ENCODE measurements at places on chromosomes 5 and 9.
A peak's percentile ranks its signal among the peaks of the same experiment; 100 is the strongest.

DNA sequence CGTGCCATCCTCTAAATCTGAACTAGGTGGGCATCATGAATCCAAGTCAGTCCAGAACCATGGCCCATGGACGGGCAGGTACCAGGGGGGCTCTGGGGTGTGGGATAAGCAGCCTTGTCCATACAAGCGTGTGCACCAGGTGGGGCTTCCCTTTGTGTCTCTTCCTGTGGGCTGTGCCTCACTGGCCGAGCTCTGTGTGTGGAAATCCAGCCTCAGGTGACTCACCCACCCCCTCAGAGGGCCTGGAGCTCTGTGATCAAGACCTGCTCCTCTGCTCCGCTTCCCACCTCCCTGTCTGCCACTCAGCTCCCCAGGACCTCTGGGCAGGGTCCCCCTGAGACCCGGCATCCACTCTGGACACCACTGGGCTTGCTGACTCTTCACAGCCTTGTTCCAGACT lies 33.0 kb downstream of the GADD45G start:
- no peak for DNase-seq

DNA sequence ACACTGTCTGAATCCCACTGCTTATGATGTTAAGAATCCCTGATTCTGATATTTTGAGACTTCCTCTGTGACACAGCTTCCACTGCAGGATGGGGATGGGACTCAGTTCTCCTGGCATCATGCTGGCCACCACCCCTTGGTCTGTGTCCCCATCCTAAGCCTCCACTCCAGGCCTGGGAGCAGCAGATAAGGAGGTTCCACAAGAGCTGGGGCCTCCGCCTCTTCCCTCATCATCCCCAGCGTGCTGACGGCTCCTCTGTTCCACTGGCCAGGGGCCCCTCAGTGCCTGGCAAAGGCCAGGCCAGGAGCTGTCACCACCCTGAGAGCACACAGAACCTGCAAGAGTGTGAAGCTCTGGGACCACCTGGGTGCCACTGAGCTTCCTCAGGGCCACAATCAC lies 40.6 kb downstream of the CAMK2A start:
- no peak for DNase-seq

GRCh38 chr9:74293479-74293878 lies 203.7 kb upstream of the RORB start:
- no peak for DNase-seq

- no peak for DNase-seq
Measured at GRCh38 chr9:17905781-17906175, 326.9 kb downstream of the SH3GL2 start.

DNA sequence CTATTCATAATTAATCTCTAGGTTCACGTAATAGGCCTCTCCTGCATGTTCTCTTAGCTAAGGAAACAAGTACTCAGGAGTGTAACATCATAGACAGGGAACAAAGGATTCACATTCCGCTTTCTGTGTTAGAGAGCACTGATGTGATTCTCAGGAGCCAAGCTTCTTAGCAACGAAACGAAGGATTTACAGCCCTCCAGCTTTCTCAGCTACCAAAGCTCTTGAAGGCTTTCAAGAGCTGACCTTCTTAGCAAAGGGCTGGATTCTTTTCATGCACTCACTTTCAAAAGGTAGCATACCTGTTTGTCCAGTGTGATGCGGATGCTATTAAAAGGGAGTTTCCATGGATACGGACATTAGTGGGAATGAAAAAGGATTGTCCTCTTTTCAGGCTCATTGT lies 107.4 kb downstream of the TUSC1 start:
- DNase-seq, result no peak

- DNase-seq, result no peak
Measured at GRCh38 chr5:133396187-133396741, 216.1 kb downstream of the FSTL4 start.

DNA sequence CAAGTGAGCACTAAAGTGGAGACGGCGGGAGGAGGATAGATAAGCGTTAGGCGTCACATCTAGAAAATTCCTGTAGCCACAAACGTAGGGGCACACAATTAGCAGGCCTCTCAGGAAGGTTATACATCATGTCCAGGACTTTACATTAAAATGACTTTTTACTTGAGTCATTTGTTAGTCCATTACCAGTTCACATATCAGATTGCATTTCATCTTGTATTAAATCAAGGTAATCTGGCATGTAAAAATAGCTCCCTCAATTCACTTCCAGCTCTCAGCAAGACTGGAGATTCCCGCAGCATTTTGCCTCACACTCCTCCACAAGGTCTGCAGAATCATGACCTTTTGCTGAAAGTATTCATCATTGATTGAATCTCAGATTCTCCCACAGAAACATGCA lies 118.8 kb downstream of the PRDM6 start:
- DNase-seq, result no peak

DNA sequence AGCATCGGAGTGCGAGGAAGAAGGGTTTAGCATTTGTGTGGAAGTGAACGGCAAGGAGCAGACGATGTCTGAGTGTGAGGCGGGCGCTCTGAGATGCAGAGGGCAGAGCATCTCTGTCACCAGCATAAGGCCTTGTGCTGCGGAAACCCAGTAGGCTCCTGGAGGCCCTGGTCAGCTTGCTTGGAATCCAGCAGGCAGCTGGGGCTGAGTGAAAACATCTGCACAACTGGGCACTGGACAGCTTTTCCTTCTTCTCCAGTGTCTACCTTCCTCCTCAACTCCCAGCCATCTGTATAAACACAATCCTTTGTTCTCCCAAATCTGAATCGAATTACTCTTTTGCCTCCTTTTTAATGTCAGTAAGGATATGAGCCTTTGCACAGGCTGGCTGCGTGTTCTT lies 72.1 kb downstream of the C7 start:
- no peak for DNase-seq

- peak; percentile 26 for DNase-seq
Measured at GRCh38 chr9:78115073-78115472, 83.5 kb upstream of the GNAQ start.

DNA sequence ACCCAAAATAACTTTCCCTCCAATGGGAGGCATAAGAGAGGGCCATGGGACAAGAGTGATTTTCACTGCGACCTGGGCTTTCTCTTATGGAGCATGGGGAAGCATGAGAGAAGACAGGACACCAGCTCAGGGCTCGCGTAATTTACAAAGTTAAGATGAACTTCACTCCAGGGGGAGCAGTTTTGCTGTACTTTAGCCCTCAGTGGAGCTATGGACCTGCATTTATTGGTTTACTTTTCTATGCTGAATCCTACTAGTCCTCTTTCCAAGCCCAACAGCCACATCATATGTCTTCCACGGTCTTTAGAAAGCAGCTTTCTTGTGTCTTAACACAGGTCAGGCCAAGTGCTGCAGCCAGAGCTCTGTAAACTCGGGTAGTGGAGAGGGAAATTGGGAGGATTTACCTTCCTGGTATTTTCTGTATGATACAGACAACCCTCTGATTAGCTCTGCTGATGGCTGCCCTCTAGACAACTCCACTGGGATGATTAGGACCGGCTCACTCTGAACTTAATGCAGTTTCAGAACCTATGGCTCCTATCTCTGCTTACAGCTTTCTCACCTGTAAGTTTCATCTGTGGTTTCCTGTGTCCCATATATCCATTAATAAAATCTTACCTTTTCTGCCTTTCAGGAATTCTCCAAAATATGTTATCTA lies 581.0 kb upstream of the RORB start:
- no peak for DNase-seq

DNA sequence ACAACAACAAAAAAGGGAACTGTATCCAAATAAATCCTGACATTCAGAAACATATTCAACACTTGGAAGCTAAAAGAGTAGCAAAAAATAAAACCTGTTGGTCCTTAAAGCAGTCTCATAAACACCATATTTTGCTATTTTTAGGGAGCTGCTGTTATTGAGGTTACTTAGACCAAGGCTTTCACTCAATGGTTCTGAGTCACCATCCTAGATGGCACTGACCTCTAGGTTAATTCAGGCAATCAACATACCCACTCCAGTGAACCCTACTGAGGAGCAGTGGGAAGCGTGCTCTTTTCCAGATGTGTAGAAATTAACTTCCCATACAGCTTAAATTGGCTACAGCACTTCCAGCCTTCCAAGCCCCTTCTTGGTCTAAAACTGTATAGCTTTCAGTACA lies 5.2 kb downstream of the GNAQ start:
- DNase-seq, result no peak

GRCh38 chr5:56060276-56061110 lies 65.7 kb upstream of the IL6ST start:
- no peak for DNase-seq

DNA sequence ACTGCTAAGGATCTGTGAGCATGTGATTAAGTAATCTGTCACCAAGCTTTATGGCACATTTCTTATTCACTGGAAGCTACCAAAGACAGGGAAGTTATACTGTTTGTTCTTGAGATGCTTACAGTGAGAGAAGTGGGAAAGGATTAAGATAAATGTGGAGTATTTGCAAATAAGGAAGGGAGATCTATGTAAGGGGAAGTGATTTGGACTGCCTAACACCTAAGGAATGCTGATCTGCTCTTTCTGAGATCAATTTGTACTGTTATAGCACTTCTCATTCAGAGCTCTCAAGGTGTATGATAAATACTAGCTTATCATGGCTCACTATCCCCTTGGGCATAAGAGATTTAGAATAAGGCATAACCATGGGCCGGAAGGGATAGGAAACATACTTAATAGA lies 80.0 kb upstream of the NTRK2 start:
- DNase-seq, result no peak

GRCh38 chr9:79681576-79681975 lies 109.8 kb downstream of the TLE4 start:
- DNase-seq, result no peak

DNA sequence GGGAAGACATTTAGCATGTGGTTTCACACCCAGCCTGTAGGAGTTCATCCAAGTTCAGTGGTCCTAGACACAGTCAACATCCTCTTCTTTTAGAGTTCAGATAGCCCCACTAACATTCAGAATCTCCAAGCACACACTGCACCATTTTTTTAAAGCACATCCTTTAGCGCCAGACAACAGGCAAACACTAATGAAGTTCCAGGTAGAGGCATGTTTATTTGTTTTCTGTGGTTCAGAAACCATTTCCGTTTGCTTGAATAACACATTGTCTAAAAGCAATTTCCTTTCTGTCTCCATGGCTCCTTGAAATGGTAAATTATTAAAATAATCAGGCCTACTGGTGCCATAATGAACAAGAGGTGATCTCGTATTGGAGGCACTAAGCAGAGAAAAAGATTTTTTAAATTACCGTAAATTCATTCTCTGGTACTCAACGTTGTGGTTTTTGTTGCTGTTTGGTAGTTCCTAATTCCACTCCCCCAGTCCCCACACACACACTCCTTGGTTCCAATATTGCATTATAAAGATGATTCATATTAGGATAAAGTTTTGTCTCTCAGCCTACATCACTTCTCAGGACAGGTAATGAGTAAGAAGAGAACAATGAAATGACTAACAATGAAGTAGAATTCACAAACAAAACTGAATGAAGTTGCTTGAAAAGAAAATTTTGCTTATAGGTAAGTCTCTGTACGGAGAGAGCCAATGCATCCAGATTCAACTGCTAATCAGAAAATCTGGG lies 153.1 kb downstream of the PCSK1 start:
- DNase-seq, result peak; percentile 49

GRCh38 chr5:36681711-36682110 lies 75.3 kb downstream of the SLC1A3 start:
- no peak for DNase-seq

DNA sequence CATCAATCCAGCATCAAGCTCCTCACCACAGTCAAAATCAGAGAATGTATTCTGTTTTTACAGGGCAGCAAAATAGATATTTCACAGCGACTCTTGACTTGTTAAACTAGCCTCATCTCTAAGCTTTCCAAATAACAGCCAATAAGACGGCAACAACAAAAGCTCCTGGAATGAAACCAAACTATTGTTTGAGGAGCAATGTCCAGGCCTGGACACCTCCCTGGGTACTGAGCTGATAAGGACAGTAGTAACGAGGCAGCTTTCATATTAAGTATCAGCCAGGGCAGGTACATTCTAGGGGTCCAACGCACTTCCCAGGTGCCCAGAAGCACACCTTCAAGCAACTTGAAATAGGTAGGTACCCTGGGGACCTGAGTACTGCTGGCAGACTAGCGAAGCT lies 260.3 kb downstream of the ENC1 start:
- DNase-seq, result no peak

- DNase-seq, result no peak
Measured at GRCh38 chr9:4550777-4551484, 60.7 kb downstream of the SLC1A1 start.

DNA sequence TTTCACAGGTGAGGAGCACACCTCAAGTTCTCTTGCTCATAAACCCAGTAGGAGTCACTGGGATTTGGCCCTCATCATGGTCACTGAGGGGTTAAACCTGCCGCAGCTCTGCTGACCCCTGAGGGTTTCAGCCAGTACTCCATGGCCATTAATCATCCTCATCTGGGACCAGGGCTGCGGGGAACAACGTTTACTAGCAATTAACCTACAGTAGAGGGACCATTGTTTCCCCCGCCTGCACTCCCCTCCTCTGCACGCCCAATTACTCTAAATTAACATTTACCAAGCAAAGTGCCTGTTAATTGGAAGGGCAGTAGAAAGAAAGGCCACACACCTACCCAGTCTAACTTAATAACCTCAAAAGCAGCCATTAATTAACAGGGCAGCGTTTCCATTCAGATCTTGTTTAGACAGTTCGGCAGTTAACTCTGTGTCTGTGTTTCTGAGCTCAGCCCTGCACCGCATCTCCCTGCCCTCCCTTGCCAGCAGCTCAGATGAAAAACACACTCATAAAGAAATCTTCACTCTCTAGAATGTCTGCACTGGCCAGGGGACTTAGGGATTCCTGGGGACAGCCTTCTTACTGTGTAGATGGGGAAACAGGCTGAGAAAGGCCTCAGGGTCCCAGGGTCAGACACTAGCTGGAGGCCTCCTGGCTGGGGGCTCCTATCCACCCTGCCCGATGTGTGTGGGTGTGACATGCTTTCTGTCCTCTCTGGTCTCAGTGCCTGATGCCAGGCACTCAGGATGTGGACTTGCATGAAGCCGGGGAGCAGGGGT lies 51.6 kb downstream of the ALG2 start:
- DNase-seq, result no peak

- no peak for DNase-seq
Measured at GRCh38 chr9:11192993-11193392, 580.2 kb upstream of the PTPRD start.

DNA sequence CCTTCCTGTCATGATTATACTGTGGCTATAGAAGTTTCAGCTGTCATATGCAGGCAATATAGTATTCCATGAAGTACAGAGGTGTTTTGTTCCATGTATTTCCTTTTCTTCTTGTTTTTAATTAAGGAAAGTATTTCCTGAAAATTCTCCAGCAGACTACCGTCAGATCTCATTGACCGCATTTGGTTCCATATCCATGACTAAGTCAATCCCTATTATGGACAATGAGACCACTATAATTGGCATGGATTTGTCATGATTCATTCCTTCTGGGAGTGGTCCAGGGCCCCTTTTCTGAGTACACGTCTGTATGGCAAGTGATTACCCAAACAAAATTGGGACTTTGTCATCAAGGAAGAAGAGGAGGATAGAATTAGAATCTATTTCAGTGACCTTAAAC lies 283.2 kb upstream of the CLINT1 start:
- no peak for DNase-seq

GRCh38 chr5:59221769-59222168 lies 638.9 kb downstream of the RAB3C start:
- DNase-seq, result no peak

GRCh38 chr9:98702340-98702739 lies 6.4 kb downstream of the GABBR2 start:
- no peak for DNase-seq

- DNase-seq, result no peak
Measured at GRCh38 chr5:76069061-76069735, 14.0 kb upstream of the SV2C start.
